ENCODE measurements at places on chromosomes 2 and 18. TPM values are rescaled to one million over a fixed set of nuclear protein-coding genes. Genes with fewer than 3 reads are reported as not detected.
A peak's percentile ranks its signal among the peaks of the same experiment; 100 is the strongest.

DNA sequence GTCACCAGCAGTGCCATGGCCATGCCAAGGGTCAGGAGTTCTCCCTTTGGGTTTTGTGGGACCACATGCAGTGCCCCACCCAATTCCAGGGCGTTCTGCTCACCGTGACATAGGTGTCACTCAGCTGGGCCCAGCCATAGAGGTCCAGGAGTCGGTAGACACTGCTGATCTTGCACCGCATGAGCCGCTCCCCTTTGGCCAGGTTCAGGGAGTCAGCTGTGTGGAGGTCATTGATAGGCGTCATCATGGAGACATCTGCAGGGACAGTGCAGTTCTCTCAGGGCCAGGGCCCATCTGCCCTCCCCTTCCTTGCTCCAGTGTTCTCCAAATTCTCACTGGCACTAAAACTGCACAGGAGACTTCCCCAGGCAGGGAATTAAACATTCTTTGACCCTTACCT is 71.9 kb downstream of the ADD2 start:
- no peak for DNase-seq

DNA sequence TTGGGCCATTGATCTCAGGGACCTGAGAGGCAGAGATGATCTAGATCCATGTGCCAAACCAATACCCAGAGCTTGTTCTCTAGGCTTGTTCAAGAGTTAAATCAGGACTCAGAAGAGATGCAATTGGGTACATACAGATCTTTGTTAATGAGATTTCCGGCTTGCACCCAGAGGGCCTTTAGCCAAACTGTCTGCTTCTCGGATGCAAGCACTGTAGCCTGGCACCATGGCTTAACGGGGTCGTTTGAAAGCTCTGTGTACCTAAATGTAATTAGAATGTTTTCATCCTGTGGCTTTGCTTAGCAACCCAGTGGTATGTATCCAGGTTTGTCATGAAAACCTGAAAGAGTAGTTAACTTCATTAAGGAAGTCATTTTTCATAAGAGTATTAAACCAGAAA is 94.2 kb downstream of the TPGS2 start:
- DNase-seq: peak; percentile 59

Gene IL1R1
- total RNA-seq: 53.4 TPM

DNA sequence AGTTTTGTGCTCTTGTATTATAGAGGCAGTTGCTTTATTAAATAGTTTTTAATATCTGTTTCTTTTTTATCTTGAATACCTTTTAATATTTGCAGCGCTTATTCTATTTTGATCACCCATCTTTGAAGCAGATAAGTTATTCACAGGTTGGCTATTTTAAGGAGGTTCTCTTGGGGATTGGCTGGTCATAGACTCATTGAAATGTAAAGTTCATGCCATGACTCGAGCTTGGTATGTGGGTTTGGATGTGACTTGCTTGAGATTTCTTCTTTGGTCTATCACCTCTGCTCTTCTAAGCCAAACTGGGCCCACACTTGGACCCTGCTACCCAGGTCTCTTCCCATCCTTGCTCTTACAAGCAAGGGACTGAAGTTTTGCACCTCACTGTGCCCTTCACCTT is 33.6 kb downstream of the FARP2 start:
- no peak for DNase-seq

GRCh38 chr2:30165617-30166016 is 18.8 kb downstream of the YPEL5 start:
- peak; percentile 56 for DNase-seq

Gene MYO7B
- total RNA-seq: under 0.01 TPM

DNA sequence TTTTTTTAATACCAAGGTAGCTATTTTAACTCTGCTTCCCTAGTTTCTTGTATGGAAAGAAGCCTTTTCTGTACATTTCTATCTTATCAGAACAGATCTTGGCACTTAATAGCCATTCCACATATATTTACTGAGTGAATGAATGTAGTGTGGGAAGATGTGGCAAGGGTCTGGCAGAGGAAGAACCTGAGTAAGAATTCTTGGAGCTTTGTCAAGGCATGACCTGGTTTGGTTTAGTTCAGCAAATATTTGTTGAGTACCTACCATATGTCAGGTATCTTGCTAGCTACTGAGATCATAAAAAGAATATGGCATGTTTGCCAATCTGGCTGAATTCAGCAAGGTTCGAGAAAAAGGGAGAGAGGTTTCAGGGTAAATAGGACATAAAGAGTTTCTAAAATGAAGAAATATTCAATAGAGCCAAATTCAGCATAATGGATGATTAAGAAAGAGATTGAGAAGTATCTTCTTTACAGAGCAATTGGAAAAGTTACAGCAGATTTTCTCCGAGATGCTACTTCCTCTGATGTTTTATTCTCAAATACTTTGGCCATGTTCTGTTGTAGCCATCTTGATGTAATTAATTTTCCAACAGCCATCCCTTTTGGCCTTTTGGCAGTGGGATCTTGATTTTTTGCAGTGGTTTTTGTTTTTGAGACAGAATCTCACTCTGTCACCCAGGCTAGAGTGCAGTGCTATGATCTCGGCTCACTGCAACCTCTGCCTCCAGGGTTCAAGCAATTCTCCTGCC is 21.7 kb upstream of the MEP1B start:
- no peak for DNase-seq

DNA sequence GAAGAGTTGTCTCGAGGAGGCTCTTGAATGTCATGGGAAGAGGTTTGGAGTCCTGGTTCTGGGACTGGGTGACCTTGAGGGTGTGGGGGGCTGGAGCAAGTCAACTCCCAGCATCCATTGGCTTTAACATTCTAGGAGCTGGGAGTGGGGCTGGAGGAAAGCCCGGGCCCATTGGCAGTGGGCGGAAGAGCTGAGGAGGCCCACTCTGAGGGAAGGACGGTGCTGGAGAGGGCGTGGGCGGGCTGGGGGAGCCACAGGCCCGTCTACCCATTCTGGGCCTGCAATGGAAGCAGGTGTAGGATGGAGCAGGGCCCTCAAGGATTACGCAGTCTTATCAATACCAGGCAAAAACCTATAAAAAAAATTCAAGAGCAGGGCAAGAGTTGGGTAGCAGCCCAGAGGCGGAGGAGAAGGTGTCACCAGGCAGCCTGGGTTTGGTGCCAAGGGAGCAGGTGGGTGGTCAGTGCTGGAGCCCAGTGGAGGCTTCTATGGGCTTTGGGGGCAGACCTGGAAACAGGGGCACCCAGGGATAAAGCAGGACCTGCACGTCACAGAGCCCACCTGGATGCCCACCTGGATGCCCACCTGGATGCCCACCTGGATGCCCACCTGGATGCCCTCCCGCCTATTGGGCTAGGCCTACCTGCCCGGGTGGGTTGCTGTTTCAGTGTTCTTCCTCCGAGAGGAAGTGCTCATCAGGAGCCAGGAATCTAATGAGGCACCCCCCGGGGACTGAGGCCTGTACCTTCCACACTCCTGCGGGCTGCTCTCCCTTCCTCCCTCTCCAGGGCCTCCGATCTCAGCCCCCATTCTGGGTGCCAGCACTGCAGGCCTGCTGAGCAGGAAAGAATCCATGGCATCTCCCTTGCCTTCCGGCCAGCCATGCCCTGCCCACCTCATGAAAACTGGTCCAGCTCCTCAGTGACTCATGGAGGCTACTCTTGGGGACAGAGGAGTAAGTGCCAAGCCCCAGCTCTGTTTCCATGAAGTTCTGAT is 71.3 kb downstream of the CTIF start:
- DNase-seq: no peak

GRCh38 chr18:68733707-68734106 is 18.8 kb upstream of the TMX3 start:
- no peak for DNase-seq

DNA sequence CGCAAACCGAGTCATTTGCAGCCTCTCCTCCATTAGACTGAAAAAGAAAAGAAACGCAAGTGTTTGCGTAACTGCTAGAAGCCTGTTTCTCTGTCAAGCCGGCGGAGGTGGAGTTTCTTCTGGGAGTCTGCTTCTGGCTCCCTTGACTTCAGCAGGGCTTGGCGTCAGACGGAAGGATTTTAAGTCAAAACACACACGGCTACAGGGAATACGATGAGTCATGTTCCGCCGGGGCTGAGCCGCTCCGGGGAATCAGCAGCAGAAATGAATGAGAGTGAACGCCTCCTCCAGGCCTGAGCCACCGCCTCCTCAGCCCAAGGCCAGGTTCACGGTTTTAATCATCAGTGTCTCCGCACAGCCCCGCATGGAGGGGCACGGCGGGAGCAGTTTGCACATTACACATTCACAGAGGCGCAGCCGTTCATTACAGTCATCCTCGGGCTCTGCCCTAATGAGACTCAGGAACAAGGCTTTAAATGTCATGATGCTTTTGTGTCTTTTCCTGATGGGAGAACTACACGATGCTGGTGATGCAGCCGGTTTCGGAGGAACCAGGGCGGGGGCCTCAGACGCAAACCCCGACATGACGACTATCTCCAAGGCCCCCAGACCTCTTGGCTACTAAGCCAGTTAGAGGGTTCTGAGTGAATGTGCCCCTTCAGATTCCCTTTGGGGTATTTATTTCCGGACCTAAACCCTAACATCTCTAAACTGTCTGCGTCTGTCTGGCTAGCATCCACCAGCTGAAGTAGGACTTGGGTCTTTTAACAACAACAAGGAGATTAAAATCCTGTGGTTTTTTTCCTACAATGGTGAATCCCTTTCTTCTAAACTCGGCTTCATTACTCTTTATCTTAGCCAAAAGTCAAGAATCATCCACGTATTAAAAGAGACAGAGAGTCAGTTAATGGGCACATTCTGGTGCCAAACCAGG is 11.1 kb upstream of the SCG2 start:
- DNase-seq: peak; percentile 94

- DNase-seq: no peak
These were observed 893.3 kb upstream of the TMEFF2 start for GRCh38 chr2:193088026-193088425.

DNA sequence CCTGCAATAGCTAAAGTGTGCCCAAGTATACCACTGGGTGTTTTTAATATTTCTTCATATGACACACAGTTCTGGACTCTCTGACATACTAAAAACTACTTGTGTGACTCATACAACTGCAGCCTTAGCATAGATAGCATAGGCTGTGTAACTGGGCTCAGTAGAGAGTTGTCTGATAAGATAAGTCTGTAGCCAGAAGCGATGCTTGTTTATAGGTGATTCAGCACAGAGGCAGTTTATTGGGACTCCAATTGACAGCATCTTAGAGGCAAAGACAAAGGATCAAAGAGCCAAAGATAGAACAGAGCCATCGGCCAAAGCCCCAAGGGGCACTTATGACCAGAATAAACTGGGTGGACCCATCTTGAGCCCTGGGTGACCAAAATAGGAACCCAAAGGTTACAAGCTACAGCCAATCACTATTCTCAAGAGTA is 42.3 kb downstream of the AAK1 start:
- DNase-seq: peak; percentile 20

DNA sequence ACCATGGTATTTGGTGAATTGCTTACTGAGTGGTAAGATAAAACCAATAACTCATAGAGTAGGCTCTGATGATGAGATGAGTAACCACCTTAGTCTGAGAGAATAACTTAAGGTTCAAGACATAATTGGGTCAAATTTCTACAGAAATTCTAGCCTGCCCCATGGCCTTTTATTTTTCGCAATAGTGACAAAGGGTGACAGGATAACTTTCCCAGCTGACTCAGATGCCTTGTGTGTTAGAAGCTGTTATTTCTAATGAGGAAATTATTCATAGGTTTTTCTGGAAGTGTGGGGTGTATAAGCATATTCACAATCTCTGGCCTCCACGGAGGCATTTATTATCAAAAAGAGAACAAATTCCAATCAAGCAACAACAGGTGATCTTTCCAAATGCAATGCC is 159.0 kb downstream of the NUP35 start:
- DNase-seq: no peak

DNA sequence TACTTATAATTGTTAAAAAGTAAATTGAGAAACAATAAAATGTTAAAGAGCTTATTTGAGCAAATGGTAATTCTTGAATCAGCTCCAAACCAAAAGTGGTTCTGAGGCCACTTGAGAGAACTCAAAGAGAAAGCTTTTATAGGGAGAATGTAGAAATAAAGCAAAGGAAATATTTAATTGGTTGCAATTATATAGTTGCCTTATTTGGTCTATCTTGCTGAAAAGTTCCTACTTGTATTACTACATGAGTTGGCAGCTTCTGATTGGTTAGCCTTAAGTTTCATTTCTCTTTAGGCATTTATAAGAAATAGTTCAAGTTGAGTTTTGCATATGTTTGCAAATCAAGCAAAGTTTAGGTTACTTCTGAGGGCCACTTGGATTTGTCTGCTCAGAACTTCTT is 38.1 kb downstream of the SCN2A start:
- DNase-seq: no peak

GRCh38 chr2:55133467-55134315 is 83.4 kb upstream of the RTN4 start:
- peak; percentile 84 for DNase-seq

Data from stomach (tissue), 19 donors.